ENCODE measurements at places on chromosomes 2 and 18.

DNA sequence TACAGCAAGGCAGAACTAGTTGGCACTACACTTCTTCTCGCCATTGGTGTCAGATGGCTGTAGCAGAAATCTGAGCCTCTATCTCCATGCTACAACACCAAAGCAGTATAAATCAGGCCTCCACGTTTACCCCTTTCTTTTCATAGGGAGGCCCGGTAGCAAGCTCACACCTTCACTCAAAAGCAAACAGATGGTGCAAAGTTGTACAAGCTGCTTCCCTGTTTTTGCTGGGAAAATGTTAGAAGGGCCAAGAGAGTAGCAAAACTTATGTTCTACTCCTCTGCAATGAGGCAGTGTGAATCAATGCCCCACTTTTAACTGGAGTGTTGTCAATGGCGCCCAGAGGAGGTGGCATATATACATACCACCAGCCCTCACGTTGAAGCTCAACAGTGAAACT is 369.6 kb upstream of the NRXN1 start:
- DNase-seq = no peak

DNA sequence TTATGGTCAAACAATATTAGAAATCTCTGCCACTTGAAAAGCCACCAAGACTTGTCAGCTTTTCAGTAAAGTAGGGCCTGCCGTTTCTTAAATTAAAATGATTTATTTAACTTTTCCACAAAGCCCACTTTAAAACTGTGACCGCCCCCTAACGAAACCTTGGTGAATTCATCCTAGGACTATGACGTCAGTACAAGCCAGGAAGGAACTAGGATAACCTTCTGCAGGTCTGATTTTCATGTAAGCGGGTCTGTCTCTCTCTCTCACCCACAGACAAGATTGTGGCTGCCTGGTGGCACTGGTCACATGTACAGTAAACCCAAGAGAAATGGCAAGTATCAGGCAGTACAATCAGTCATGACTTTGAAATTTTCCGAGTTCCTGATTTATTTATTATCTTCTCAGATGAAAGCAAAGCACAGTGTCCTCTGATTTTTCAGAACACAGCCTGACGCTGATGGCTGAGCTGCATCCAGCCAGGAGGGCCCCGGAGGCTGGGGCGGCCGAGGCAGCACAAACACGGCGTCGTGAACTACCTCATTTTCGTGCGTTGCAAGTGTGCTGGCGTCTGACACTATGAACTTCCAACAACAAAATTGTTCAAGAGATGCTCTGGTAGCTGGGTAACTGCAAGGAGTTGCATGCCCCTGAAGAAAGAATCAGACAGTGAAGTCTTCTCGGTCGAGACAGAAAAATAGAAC is 18.9 kb downstream of the SALL3 start:
- no peak for DNase-seq

DNA sequence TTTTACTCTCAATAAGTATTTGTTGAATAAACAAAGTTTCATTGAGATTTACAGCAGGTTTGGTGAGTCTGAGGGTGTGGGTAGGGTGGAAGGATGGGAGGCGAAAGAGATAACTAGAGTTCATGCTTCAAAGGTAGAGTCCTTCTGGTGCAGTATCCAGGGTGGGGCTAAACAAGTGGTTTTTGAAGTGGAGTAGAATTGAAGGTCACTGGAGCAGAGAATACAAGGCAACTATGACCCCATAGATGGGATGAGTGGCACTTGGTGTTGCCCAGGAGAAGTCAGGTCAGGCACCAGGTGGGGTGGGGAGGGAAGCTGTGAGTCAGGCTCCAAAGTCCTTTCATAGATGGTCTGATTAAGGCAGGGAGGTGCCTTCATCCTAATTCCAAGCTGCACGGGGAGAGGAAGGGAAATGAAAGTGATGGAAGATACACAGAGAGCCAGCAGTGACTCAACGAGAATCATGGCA is 6.6 kb upstream of the CAB39 start:
- DNase-seq = no peak

- no peak for DNase-seq
Observed at GRCh38 chr2:150526827-150527226, 39.4 kb upstream of the RND3 start.

DNA sequence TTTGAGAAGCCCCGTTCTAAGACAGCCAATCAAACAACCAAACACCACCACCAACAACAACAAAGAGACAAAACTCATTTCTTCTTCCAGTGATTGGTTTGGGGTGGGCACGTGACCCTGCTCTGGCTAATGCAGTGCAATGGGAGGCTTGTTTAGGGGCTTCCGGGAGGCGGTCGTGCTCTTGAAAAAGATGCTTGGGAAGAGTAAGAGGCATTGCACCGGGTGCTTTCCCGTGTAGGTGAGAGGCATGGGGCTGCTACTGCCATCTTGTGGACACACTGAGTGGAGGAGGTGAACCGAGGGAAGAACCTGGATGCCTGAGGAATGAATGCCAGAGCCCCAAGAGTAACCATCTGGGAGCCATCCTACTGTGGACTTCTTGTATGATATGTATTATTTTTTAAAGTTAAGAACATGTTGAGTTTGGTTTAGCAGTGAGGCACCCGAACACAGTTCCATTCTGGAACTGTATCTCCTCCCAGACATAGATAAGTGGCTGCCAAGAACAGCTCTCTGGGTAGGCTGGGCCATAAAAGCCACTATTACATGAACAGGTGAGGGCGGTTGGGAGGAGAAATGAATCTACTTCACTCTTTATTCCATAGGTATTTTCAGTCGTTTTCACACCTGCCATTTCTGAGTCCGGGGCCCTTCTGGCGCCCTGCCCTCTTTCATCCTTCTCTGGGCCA is 19.1 kb upstream of the ARHGAP25 start:
- no peak for DNase-seq

DNA sequence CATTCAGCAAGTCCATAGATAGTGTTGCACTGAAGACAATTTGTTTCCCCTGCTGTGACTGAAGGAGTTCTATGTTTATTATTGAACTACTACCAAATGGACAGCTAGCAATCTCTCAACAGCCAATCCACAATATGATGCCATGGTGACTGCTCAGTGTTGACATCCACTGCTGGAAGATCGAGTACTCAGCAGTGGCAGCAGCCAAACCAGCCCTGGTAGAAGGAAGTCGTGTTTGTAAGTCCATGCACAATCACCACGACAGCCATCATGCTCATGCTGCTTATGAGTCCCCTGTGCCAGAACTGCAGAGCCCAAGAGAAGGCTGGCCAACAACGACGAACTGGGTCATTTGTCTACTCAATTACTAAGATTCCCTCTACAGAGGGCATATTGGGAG is 66.4 kb downstream of the OSR1 start:
- DNase-seq = no peak

All from activated CD8-positive, alpha-beta memory T cell treated with anti-CD3 and anti-CD28 coated beads for 1 hour (primary cell).